Bladder microvascular endothelial cell (primary cell): ENCODE measurements at places on chromosomes 12 and 14. TPM values are rescaled to one million over a fixed set of nuclear protein-coding genes. Genes with fewer than 3 reads are reported as not detected.

BCL2L14 gene
- not detected in 2 replicates for total RNA-seq

TMEM179 gene
- total RNA-seq, result 0.19 TPM in 1 of 2 replicates, not detected in the other

CLBA1 gene
- total RNA-seq, result 3.2 and 3.3 TPM in 2 replicates

CORO1C gene
- 155 and 247 TPM in 2 replicates for total RNA-seq

RITA1 gene
- total RNA-seq, result 12.8 and 15.0 TPM in 2 replicates

SLCO1B1 gene
- not detected in 2 replicates for total RNA-seq

KRT72 gene
- not detected in 2 replicates for total RNA-seq

PSEN1 gene
- total RNA-seq, result 28.0 and 45.7 TPM in 2 replicates

PPP1R1A gene
- not detected in 2 replicates for total RNA-seq

CABP1 gene
- total RNA-seq, result 0.16 TPM in 1 of 2 replicates, not detected in the other

PSMB11 gene
- not detected in 2 replicates for total RNA-seq

SPRYD4 gene
- total RNA-seq, result 1.3 and 2.0 TPM in 2 replicates
